ENCODE measurements at places on chromosomes 6 and 20. TPM values are rescaled to one million over a fixed set of nuclear protein-coding genes. Genes with fewer than 3 reads are reported as not detected.

Gene CCDC170
- polyA plus RNA-seq: 0.33 TPM

Gene SNAP25
- polyA plus RNA-seq: 1.6 TPM

Gene MEP1A
- not detected for polyA plus RNA-seq

Gene HACE1
- polyA plus RNA-seq: 11.4 TPM

Gene PI3
- polyA plus RNA-seq: not detected

Gene DNPH1
- 108 TPM for polyA plus RNA-seq

Gene RREB1
- polyA plus RNA-seq: 10.8 TPM

DNA sequence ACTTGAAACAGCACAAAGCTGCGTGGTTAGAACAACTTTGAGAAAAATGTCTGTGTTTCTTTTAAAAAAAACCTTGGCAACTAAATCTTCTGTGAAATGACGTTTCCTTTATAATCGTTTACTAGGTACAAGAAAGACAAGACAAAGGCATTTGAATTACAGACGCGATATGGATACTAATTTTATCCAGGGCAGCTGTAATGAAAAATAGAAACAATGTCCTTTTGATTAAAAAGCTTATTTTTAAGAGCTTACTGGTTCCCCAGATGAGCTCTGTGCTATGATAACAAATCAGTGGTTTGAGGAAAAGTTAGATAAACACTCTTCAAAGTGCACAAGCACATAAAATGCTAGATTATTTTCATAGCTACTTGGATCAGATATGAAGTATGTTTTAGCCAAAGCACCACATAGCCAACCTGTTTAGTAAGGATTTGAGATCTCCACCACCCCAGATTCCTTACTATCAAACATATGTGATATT lies 1.6 kb upstream of the SYNCRIP start:
- no peak for DNase-seq

DNA sequence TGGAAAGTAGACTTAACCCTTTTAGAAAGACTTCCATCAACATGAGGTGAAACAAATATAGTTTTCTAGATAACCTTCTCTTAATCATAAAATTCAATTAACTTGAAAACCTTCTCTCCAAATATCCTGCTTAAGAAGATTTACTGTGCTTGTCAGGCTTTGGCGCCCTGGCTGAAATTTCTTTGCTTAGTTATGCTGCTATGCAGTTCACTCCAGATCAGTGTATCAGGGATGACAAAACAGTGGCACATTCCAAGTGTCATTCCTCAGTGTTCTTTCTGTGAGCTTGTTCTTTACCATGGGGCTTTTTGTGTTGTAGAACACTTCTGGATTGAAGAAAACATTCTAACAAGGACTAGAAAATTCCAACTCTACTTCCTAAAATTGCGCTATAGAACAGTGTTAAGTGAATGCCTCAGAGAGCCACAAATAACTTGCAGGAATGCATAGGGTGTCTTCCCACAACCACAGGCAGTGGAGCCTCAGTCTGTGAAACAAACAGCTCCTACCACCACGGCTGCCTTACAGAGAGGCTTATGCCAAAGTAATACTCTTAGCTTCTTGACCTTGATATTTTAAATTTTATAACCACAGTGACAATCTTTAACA lies 443.6 kb downstream of the CDC5L start:
- no peak for DNase-seq

DNA sequence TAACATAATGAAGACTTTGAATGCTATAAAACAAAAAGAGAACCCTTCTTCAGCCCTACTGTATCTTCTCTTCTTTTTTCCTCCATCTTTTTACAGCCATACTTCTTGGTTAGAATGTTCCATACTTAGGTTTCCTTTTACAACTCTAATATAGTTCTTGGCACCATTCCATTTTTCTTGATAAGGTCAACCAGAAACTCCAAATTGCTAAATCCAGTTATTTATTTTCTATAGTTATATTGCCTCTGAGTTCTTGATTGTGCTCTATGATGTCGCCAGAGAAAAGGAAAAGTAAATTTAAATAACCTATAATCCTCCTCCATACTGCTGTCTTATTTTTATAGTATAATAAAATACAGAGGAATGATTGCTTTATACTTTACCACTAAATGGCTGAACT lies 26.7 kb upstream of the COL10A1 start:
- no peak for DNase-seq

DNA sequence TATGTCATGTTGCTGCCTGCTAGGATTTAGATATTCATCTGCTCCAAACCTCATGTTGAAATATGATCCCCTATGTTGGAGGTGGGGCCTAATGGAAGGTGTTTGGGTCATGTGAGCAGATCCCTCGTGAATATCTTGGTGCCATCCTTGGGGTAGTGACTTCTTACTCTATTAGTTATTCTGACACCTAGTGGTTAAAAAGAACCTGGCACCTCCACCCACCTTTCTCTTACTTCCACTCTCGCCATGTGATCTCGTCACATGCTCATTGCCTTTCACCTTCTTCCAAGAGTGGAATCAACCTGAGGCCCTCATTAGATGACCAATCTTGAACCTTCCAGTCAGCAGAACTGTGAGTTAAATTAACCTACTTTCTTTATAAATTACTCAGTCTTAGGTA lies 549.4 kb upstream of the SYNCRIP start:
- no peak for DNase-seq

DNA sequence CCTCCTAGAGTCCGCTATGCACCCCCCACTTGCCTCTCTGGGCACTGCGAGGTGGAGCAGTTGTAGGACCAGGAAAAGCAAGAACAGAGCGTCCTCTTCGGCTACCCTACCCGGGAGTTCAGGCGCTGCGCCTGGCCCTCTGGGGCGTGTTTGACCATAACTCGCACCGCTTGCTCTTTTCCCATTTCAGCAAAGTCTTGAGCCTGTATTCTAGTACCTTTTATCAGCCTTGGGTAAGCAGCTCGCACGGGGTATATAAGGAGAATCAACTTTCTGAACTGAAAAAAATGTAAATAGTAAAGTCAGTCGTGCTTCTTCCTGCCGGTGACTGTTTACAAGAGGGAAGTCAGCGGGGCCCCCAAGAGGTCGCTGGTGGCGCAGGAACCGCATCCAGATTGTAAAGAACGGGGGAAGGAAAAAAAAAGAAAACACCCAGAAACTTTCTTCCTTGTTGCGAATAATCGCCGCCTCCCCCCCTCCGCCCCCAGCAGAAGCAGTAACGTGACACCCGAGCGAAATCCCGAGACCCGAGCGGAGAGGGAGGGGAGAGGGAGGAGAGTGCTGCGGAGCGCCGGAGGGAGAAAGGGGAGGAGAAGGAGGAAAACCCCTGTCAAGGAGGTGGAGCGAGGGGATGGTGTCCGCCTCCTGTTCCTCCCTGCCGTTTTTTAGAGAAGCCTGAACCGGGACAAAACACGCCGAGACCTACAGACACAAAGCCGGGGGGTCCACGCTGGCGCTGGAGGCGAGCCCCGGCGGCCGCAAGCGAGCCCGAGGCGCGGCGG lies at the start of gene UST:
TSS of gene UST (plus strand) at position 668 of the 782 bp plus-strand sequence. CDS start 401 bp downstream, outside the sequence.
- DNase-seq: peak; percentile 91

GRCh38 chr6:4936681-4937041 lies 67.2 kb downstream of the RPP40 start:
- no peak for DNase-seq

DNA sequence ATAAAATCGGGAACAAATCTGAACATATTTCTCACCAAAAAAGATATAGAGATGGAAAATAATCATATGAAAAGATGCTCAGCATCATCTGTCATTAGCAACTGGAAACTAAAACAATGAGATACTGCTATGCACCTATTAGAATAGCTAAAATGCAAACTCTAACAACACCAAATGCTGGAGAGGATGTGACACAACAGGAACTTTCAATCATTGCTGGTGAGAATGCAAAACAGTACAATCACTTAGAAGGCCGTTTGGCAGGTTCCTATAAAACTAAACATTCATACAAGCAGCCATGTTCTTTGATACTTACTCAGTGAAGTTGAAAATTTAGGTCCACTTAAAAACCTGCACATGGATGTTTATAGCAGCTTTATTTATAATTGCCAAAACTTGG lies 67.0 kb downstream of the FAM50B start:
- DNase-seq: no peak

GRCh38 chr20:3204124-3204794 lies at the start of gene DDRGK1:
DDRGK1 (minus strand) TSS chr20:3204682; CDS start chr20:3204627, 55 bp downstream.
- peak; percentile 67 for DNase-seq

- DNase-seq: no peak
Observed at GRCh38 chr6:48141975-48142374, 31.0 kb upstream of the PTCHD4 start.

- DNase-seq: no peak
Observed at GRCh38 chr20:22371843-22372242, 212.5 kb downstream of the FOXA2 start.

DNA sequence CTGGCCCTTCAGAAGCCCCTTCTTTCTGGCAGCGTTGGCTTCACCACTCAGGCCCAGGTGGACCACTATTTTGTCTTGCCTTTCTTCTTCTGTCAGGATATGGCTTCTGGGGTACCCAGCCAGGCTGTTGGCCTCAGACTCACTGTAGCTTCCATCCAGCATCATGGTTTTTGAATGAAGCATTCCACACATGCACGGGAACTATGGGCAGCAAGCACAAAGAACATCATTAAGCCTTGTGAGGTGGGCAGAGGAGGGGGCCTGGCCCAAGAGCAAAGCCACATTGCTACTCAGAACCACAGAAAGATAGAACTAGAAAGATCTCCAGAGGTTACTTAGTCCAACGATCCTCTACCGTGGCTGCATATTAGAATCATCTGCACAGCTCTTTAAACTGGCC lies 40.6 kb upstream of the GABRR1 start:
- DNase-seq: no peak
